Stimulated activated CD4-positive, alpha-beta T cell treated with anti-CD3 and anti-CD28 coated beads, Interleukin-4, amount 100 ng/mL, for 1 hour (primary cell): ENCODE measurements at places on chromosomes 16 and 17.

DNA sequence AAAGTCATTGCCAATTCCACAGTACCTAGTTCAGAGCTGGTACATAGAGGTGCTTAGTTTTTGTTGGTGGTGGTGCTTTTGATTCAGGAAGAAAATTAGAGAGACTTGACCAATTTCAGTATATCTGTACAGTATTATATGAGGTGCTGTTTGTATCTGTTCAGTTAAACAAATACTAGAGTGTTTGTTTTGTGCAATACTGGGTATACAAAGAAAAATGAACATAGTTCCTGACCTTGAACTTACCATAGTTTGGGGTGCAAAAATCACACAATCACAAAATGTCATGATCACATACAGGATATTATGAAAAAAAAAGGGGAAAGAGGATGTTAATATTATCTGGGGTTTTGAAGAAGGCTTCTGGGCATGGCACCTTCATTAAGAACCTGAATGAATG lies 39.8 kb upstream of the GOT2 start:
- DNase-seq: no peak

DNA sequence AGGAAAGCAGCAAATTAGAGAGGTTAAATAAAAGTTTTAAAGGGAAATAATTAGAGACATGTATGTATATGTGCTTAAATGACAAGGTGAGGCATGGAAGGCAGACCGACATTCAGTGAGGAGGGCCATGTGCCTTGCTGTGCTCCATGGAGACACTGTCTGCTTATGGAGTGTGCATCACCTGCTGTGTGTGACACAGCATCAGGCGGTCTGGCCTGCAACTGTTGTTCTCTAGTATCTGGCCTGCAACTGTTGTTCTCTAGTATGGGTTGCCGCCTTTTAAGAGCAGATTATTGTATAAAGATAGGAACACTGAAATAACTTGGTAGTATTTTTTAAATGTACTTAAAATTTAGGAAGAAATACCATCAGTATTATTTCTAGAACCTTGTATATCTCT lies 225.1 kb downstream of the LGALS9B start:
- DNase-seq: no peak

DNA sequence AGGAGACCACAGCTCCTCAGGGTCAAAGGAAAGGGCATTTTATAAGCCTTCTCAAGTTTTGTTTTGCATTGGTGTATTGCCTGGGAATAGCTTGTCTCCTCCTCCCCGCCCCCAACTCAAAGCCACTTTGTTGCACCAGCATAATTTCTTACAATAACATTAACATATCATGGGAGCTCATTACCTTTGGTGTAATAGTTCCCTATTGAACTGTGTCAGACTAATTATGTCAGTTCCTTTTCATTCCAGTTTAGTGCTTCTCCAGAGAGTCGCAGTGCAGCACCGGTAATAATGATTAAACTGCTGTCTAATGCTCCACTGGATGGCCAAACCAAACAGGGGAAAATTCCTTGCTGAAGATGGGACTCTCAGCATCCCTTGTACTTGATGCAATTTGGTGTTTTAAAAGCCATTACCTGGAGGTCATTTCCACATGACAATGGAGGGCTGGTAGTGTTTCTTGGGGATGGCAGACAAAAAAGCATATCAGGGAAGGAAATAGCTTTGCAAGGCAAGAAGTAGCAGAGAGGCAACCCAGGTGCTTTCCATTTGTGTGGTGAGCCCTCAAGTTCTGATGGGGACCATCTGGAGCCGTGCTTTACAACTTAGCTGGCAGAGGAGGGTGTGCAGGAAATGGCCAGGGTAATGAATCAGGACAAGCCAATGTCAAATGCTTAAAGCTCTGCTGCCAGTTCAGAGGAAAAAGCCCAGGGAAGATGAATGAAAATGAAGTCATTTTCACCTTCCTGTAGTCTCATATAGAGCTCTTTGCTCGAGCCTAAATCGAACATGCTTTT lies 91.5 kb upstream of the NLRP1 start:
- no peak for DNase-seq

DNA sequence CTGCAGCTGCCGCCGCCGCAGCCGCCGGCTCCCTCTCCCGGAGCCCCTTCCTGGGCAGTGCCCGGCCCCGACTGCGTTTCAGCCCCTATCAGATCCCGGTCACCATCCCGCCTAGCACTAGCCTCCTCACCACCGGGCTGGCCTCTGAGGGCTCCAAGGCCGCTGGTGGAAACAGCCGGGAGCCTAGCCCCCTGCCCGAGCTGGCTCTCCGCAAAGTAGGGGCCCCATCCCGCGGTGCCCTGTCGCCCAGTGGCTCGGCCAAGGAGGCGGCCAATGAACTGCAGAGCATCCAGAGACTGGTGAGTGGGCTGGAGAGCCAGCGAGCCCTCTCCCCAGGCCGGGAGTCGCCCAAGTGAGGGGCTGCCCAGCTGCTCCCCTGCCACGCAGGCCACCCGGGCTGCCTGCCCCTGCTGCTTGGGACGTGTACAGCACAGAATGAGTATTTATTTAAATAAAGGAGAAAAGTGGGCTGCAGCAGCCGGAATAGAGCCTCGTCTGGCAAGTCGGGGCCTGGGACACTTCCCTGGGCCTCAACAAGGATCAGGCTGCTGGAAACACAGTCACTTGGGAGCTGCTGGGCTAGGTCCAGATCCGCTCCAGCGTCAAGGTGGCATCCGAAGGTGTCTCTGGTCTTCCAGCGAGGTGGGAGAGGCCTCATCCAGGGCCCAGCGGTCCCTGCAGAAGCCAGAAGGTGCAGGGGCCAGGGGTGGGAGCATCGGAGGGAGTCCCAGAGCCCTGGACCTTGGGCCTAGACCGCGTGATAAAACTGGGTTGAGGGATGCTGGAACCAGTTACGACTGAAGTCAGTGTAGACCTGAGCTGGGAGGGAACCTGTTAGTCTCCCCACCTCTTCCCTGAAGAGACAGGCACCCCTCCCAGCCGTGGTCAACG lies 8.8 kb downstream of the TBX2 start:
- no peak for DNase-seq

GRCh38 chr17:32486111-32486700 lies 587 bp upstream of the CDK5R1 start:
- DNase-seq: peak; percentile 75

DNA sequence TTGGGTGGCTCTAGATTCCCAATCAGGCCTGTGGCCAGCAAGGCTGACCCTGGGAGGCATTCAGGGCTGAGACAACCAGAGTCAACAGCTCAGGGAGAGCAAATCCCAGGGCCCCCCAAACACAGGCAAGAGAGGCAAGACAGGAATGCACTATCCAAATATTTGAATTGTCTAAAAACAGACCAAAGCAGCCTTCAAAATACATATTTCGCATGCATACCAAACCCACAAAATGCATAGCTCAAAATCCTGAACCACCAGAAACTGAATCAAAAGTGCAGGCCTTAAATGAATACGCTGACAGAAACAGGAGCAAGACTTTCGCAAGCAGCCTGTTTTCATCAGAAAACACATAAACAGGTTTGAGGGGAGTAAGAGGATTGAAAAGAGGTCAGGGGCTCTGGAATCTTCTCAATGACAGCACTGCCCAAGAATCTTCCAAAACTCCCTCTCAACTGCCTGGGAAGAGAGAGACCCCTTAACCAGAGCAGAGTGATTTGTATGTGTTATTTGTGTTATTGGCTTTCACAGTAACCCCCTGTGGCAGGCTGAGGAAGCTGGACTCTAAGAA lies 213.6 kb upstream of the CDH5 start:
- no peak for DNase-seq

- no peak for DNase-seq
These were observed 7.8 kb upstream of the SLC38A10 start for GRCh38 chr17:81302861-81303333.

GRCh38 chr17:83186226-83186625 lies 106.8 kb downstream of the METRNL start:
- DNase-seq: no peak

GRCh38 chr16:26649381-26650045 lies 417.2 kb upstream of the C16orf82 start:
- no peak for DNase-seq
